ENCODE measurements at places on chromosomes 5 and 9.

GRCh38 chr5:36703245-36703860, 96.9 kb downstream of the SLC1A3 start:
- DNase-seq = no peak

- DNase-seq = no peak
Observed at GRCh38 chr5:13994621-13995253, 50.2 kb upstream of the DNAH5 start.

DNA sequence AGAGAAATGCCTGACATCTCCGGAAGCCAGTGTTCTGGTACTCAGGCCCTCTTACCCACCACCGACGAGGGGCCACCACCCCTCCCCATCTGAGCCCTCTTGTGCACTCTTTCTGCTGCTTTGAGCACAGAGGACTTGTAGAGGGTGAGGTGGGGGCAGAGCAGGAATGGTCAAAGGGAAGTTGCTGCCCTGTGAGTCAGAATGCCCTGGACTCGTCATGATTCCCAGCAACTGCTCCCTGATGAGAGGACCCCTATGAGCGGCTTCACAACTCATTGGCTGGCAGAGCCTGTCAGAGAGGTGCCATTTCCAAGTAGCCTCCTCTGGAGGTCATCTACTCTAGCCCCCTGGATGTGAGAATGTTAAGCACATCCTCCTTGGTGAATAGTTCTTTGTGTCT, 845 bp downstream of the ECSCR start:
- DNase-seq = no peak

GRCh38 chr5:179186801-179187200, 126.6 kb downstream of the ZNF354C start:
- DNase-seq = no peak

DNA sequence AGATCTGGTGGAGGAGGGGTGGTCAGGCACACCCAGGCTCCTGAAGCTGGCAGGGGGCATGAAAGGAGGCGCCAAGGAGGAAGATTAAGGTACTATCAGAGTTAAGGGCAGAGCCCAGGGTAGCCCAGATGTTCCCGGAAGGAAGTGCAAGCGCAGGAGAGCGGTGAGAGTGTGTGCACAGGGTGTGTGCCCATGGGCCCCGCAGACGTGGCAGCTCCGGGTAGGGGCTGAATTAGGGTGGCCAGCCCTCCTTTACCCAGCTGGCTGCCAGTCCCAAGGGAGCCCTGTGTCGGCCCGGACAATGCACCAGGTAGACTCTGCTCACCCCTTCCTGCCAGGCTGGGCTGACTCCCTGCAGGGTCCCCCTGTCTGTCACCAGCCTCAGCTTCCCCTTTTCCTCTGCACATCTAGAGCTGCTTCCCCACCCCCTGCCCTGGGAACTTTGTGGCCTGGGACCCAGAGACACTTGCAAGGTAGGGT, at the start of gene SMIM33:
Gene SMIM33 (plus strand): TSS at position 184 of the 480 bp plus-strand sequence. CDS start 118 bp downstream, at position 302.
- DNase-seq = peak; percentile 42

- DNase-seq = peak; percentile 77
Observed at GRCh38 chr9:33466565-33467495, 6.9 kb downstream of the NOL6 start.

DNA sequence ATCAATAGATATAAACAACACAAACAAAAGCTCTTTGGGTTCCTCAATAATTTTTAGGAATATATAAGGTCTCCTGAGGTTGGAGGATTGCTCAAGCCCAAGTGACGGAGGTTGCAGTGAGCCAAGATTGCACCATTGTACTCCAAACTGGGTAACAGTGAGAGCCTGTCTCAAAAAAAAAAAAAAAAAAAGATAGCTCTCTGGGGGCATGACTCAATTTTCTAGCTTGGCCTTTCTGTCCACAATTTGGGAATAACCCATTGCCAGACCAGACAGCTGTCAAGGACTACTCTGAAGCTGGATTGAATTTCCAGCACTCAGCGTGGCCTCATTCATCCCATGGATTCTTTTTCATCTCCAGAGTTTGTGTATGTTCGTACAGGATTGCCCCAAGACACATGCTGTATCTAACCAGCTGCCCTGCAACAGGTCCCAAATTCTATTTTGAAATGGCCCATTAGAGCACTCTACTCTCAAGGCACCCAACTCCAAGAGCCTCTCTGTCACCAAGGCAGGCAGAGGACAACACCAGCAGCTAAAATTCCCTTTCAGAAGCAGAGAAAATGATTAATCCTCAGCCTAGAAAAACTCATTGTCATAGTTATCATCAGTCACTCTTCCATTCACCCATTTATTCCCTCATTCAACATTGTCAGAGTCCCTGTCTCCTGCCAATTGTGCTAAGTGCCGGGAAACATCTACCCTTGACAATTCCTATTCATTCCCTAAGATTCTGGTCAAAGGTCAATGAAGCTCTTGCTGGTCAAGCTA, 8.7 kb downstream of the FAM193B start:
- DNase-seq = no peak
